ENCODE measurements at places on chromosomes 4 and X. TPM values are rescaled to one million over a fixed set of nuclear protein-coding genes. Genes with fewer than 3 reads are reported as not detected.

GRCh38 chrX:131988236-131988635, 34.9 kb upstream of the STK26 start:
- DNase-seq = no peak

- DNase-seq = no peak
Observed at GRCh38 chrX:55011294-55011693, 11.1 kb downstream of the APEX2 start.

DNA sequence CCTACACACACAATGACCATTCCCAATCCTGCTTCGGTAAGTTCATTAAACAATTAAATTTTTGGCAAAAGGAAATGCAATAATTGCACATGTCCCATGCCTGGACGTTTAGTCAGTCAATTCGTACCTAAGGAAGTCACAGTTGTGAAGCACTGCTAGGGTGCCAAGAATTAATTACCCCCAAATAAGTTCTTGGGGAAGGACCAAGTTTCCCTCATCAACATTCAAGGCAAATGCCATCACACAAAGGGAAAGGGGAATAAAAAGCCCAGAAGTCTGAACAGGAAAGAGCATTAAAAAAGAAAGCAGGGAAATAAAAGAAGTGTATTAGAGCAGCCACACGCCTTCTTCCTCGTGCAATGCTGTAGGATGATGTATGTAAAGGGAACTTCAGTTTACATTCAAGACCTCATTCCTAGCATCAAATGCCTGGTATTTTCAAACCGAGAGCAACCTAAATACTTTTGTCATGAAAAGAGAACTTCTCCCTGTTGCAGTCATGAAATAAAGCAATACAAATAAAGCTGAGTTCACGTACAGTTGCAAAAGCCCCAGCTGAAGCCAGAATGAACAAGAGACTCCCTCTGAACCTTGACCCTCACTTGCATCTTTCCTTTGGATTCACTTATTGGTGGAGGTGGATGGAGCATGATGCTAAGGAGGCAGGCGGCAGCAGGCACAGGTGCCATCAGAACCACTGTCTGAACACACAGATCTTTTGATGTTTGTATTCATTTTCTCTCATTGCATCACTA, 124.0 kb upstream of the PPARGC1A start:
- no peak for DNase-seq

GRCh38 chr4:139782926-139783522, 117.4 kb downstream of the MGST2 start:
- DNase-seq = no peak

The SMIM10 gene
- total RNA-seq = 4.5 TPM

- no peak for DNase-seq
Observed at GRCh38 chr4:168822481-168822880, 187.6 kb downstream of the CBR4 start.

GRCh38 chr4:141654098-141654497, 17.7 kb downstream of the IL15 start:
- no peak for DNase-seq

GRCh38 chr4:176123710-176124407, 58.2 kb downstream of the WDR17 start:
- no peak for DNase-seq

GRCh38 chr4:118915468-118915867, 26.8 kb downstream of the SYNPO2 start:
- no peak for DNase-seq

- DNase-seq = no peak
Observed at GRCh38 chrX:48927736-48928382, 9.0 kb upstream of the PIM2 start.

DNA sequence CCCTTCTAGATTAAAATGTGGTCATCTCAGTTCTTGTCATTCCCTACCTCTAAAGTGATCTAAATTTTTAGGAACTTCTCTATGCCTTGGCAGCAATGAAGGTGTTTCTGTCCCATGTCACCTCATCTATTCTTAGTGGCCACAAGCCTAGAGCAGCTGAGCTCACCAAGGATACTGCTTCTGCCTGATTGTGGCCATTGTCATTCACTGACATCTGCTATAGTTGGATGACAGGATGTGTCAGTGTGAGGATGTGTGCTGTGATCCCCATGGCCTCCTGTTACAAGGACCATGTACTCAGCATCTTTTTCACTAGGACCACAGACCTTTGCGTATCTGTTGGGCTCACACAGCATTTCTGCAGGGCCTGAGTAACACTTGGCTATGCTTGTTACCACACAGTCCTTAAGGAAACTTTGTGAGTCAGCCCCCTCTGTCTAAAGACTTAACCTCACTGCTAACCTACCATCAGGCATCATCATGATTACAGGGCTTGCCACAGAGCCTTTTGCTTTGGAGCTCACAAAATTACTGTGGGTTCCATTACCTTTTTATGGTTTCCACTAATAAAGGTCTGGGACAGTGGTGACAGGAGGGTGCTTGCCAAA, 421.0 kb downstream of the ADAM29 start:
- no peak for DNase-seq

DNA sequence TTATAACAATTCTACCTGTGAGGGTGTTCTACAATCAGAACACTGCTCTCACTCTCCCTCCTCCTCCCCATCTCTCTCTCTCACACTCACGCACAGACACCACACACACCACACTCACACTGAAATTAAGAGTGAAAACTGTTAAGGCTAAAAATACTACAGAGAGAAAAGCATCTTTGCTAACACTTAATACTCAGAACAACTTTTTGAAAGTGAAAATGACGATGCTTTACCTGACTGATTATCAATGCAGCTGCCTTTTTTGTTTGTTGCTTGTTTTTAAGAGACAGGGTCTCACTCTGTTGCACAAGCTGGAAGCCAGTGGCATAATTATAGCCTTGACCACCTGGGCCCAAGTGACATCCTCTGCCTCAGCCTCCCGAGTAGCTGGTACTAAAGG, 222.4 kb downstream of the APBB2 start:
- DNase-seq = no peak

The OPRPN gene
- not detected for total RNA-seq

- DNase-seq = no peak
Observed at GRCh38 chrX:150958177-150958576, 25.0 kb upstream of the HMGB3 start.

GRCh38 chr4:17265139-17265538, 246.8 kb downstream of the QDPR start:
- no peak for DNase-seq

- DNase-seq = no peak
Observed at GRCh38 chrX:70264784-70265183, 3.4 kb upstream of the ARR3 start.

DNA sequence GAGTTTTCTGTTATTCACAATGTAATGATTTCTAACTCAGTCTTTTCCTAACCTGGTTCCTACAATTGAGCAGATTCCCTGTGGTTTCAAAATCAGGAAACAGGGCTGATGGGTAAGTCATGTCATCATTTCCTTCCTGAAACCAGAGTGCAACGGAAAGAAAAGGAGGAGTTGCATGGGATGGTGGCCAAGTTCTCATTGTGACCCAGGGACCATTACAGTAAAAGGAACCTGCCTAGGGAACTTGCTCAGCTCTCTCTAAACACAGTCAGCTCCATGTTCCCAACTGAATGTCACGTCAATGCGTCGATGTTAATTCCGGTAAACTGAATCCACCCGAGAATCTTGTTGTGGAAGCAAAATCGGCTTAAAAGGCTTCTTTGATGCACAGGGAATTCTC, 51.2 kb downstream of the LGI2 start:
- DNase-seq = no peak

DNA sequence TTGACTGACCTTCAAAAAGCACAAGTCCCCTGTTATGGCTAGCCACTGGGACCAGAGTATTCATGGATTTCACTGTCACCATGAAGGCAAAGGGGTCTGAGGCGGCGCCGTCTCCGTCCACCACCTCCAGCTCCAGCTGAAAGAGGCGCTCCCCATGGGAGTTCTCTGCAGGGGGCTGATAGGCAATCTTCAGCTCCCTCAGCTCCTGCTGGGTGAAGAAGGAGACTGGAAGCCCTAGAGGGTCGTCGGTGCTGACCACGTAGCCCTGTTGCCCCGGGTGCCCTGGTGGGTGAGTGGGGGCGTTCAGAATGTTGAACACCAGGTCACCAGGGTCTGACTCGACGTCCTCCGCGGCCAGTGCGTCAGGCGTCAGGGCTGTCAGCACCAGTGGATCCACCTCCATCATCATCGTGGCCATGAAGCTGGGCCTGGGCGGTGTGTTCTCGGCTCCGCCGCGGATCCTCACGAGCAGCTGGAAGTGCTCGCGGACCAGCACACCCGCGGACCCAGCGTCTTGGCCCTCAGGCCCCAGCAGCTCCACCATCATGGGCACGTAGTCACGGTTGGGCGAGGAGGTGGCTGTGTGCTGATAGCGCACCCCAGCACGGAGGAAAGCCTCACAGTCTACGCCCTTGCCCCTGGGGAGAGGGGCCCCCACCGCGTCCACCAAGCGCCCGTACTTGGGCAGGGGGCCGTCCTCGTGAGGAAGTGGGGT, 987 bp downstream of the FREM3 start:
- no peak for DNase-seq

The TNMD gene
- 39.1 TPM for total RNA-seq

GRCh38 chr4:88690355-88690754, 7.3 kb downstream of the NAP1L5 start:
- no peak for DNase-seq

The CTAG2 gene
- not detected for total RNA-seq

The DCAF8L2 gene
- total RNA-seq = not detected

DNA sequence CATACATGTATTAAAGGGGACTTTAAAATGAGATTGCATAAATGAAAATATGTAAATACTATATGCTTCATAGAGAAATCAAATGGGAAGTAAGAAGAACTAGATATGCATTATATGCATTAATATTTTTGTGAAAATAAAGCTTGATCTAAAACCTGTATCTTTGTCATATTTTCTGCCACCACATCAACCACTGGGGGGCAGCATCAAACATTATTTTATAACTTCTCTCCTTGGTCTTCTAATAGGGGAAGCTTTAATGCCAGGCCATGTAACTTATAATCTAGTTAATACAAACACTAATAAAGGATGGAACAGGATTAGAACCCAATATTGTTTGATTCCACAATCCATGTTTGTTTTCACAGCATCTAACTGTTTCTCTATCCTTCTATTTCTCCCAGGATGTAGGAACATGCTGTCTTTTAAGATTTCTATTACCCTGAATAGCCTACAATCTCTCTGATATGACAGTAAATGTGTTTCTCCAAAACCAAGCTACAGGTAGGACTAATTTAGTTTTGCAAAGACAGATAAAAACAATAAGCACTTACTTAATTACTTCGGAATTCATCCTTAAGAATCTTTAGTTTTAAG, 10.0 kb downstream of the QRFPR start:
- no peak for DNase-seq

GRCh38 chr4:82223715-82224114, 150.1 kb downstream of the HNRNPD start:
- no peak for DNase-seq

The TLR3 gene
- 10.9 TPM for total RNA-seq

DNA sequence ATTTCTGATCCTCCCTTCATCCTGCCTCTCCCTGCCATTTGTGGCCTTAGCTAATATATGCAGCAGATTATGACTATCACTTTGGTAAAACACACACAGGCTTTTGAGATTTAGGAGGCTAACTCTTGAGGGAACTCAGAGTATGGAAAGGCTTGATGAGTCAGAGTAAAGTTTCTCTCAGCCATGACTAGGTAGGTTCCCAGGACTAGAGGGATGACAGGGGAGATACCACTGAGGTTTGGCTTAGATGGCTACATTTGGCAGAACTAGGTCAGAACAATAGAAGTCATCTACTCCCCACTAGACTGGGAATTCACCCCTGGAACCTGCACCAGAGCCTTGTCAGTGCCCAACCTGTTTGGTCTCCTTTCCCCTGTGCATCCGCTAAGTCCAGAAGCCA, 585.7 kb downstream of the TLL1 start:
- no peak for DNase-seq

The ZFP42 gene
- total RNA-seq = not detected

GRCh38 chr4:164488114-164488513, 265.8 kb upstream of the SMIM31 start:
- DNase-seq = no peak

The PPEF1 gene
- not detected for total RNA-seq

The PPARGC1A gene
- 9.7 TPM for total RNA-seq

- DNase-seq = no peak
Observed at GRCh38 chr4:72109959-72110497, 78.2 kb downstream of the NPFFR2 start.

The MAB21L2 gene
- total RNA-seq = 1.9 TPM

DNA sequence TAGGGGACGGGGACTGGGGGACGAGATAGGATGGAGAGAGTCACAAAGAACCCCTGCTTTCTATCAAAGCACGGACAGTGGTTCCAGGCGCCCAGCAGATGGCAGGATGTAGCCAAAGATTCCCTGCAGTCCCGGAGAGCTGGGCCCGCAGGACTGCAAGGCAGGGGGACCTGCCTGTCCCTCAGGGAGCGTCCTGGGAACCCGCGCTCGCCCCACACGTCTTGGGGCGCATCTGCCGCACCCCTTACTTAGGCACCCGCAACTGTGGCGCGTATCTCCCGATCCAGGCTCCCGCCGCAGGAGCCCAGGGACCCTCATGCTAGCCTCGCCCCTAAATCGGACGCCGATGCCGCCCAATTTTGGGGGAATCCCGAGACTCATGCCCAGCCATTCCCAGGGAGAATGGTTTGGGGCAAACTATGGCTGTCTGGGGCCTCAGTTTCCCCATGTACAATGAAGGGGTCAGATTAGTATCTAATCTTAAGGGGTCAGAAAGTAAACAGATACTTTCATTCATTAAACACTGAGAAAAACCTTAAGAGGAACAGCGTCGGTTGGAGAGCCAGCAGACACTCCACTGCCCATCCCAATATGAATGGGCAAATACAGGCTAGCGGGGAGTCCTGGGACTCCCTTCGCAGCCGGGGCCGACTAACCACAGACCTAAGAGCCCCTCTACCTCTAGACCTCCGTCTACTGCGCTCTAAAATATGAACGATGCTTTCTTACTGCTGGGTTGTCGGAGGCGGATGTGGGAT, 581 bp upstream of the STK32B start:
- no peak for DNase-seq

DNA sequence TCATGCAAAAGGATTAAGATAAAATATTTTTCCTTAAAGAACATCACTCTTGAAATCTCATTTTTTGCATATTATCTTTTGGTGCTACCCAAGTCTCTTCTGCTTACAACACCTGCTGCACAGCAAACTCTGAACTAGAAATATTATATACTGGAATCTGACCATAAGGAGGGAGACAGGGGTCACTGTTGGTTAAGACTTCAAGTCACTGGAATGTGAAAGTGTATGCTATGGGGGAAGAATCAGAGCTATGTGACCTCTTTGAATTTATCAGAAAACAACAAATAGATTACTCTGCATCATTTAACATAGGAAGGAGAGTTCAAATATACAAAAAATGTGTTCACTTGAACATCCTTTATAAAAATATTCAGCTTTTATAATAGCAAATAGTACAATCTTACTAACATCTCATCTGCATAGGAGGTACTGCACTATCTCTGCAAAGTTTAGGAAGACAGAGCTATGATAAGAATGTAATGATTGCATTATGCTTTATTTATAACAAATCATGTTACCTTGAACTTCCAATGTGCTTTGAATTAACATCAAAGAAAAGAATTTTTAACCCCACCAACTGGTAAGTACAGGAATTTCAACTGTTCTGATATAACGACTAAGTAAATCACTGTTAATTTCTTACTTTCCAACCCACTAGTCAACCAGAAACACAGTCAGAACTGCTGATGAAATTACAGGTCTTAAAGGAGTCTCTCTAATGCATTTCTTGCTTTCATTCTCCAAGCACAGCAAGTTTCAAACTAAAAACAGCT, 69.8 kb downstream of the ZNF827 start:
- no peak for DNase-seq
